ENCODE measurements at places on chromosomes 7 and 10.

- no peak for DNase-seq
Measured at GRCh38 chr7:5692112-5692844, 89.2 kb downstream of the RNF216 start.

DNA sequence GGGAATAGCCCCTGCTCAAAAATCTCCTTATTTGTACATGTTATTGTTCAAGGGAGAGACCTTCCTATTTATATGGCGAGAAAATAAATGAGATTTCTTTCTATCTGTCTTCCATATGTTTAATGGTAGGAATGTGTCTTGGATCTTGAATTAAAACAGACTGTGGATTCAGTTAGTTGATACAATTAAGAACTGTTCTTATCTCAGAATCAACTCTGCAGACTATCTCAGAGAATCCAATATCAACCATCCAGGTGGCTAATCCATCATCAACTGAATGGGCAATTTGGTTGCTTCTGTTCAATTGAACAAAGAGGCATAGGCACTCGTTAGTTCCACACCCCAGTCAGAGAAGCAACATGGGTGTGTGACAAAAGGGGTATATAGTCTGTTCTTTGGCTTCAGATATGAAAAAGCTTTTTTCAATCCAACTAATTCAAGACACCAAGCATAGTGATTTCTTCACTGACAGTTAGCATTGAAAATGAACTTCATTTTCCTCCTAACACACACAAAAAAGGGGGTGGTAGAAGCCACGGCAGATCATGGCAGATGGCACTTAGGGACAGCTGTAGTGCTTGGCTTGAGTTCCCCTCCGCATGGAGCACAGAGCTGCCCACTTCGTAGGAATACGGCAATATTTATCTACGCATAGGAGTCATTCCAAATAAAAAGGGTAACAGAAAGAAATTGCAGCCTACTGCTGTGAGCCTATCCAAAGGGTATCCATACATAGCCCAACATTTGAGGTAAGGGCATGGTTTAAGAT is 135.9 kb downstream of the KIAA1217 start:
- no peak for DNase-seq

DNA sequence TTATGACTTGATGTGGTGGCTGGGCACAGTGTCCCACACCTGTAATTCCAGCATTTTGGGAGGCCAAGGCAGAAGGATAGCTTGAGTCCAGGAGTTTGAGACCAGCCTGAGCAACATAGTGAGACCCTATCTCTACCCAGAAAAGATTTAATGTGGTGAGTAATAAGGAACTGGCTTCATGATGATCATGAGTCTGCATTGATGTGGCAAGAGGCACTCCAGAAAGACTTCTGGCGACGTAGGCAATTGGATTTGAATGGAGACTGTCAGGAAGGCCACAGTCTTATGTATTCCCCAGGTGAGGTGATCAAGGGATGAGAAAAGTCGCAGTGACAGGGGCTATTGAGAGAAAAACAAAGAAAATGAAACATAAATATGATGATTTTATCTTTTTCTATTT is 138.0 kb downstream of the CACNB2 start:
- no peak for DNase-seq

- no peak for DNase-seq
Measured at GRCh38 chr10:131996466-131997365, 15.0 kb upstream of the BNIP3 start.

DNA sequence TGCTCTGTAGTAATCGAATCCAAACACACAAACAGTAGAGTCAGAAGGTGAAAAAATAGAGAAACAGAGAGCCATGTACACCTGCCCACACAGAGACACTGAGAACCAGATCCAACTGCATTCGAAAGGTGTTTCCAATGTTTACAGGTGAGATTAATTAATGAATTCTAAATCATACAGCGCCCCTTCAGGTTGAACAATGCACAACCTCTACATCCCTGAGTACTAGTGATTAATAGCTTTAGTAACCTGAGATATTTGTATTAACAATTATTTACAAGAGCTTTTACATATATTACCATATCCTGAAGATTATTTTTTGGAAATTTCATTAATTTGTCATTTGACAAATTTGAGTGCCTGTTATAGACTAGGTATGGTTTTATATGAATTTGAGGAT is 7.6 kb upstream of the MRC1 start:
- DNase-seq, result no peak

GRCh38 chr7:87148332-87148955 is 3.8 kb upstream of the DMTF1 start:
- no peak for DNase-seq

DNA sequence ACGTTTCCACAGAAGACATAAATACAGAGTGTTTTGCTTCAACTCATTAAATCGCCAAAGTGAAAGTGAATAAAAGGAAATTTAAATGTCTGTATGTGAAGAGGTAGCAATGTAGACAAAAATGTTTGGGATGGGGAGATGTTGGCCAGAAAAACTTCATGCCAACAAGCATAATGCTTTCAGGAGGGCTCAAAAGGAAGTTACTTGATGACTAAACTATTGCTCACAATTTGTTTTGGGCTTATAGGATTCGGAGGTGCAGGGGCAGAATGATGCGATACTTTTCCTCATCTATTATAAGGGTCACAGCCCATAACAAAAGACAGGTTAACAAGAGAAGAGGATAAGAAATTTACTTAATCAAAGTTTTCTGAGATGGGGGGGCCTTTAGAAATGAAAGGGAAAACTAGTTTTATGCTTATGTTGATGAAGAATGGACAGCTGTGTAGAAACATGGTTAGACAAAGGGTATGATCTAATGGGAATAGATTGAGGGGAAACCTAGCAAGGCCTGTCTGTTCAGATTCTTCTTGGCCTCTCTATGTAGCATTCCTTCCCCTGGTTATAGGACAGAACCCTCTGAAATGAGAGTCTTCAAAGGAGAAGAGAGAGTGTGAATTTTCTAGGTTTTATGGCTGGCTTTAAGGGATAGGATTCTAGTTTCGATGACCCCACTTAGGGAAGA is 898.6 kb downstream of the LRMDA start:
- no peak for DNase-seq

GRCh38 chr7:150994838-150995510 is 4.2 kb downstream of the NOS3 start:
- no peak for DNase-seq

GRCh38 chr10:53601260-53601875 is 828.8 kb upstream of the MBL2 start:
- no peak for DNase-seq

DNA sequence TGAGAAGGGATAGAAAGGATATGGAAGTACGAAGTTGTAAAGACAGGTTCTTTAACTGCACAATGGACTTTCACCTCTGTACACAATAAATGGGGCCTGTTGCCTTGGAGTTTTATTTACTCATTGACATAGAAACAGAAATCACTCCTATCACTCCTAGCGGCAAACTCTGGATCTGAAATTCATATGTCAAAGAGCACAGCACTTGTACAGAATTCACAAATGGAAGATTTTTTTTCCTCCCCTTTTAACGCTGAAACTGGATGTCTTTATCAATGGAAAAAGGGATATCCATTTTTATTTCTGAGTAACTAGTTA is 18.2 kb downstream of the NT5C3A start:
- no peak for DNase-seq

DNA sequence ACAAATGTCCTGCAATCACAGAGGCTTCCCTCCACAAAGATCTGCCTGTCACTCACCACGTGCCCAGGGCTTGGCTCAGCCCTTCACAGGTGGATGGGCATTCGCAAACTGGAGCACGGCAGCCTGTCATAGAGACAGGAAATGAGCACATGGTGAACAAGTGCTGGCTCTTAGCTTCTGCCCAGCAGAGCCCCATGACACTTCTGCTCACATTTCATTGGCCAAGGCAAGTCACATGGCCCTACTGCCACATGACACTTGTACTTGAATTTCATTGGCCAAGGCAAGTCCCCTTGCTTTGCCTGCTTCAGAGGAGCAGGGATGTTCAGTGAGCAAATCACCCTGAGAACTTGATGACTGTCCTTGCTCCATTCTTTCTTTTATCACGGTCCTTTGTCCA is 110.8 kb upstream of the PPP2R2D start:
- DNase-seq, result no peak

All from GM12864 (cell line).